ENCODE measurements at places on chromosomes 1 and 21.

DNA sequence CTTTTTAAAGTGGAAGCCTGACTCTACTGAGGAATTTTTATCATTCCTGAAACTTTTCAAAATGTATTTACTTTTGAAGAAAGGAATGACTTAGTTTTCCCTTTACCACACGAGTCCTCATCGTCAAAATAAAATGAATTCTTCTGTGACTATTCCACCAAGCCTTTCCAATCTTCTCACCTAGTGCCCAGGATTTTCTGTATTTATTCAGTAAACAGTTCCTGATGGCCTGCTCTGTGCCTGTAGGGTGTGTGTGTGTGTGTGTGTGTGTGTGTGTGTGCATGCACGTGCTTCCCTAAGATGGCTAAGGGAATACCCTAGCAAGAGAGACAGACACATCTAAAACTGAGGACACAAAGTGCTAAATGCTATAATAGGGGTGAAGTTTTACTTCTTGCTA, 395.0 kb upstream of the USP24 start:
- no peak for DNase-seq

- no peak for DNase-seq
These were observed 6.6 kb upstream of the MED18 start for GRCh38 chr1:28322194-28322593.

- no peak for DNase-seq
These were observed 27.2 kb upstream of the TSPEAR start for GRCh38 chr21:44738621-44739020.

DNA sequence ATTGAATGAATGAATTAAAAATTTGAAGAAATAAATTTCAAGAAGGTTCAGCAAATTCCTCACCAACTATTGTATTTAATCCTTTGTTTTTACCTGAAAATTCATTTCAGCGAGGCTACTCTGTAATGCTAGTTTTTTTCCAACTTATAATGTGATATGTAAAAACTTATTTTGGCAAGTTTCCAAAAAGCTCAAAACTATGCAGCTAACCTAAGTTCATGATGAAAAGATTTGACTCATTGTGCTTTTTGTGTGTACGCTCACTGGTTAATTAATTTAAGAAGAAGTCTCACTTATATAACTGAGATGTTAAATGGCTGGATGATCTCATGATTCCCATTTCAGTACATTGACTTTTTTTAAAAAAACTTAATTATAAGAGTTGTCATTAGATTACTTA, 196.0 kb upstream of the SAMSN1 start:
- DNase-seq = no peak

- DNase-seq = no peak
These were observed 70.7 kb downstream of the HUNK start for GRCh38 chr21:31943561-31943960.

- no peak for DNase-seq
These were observed 22.0 kb upstream of the DISP3 start for GRCh38 chr1:11456965-11457364.

DNA sequence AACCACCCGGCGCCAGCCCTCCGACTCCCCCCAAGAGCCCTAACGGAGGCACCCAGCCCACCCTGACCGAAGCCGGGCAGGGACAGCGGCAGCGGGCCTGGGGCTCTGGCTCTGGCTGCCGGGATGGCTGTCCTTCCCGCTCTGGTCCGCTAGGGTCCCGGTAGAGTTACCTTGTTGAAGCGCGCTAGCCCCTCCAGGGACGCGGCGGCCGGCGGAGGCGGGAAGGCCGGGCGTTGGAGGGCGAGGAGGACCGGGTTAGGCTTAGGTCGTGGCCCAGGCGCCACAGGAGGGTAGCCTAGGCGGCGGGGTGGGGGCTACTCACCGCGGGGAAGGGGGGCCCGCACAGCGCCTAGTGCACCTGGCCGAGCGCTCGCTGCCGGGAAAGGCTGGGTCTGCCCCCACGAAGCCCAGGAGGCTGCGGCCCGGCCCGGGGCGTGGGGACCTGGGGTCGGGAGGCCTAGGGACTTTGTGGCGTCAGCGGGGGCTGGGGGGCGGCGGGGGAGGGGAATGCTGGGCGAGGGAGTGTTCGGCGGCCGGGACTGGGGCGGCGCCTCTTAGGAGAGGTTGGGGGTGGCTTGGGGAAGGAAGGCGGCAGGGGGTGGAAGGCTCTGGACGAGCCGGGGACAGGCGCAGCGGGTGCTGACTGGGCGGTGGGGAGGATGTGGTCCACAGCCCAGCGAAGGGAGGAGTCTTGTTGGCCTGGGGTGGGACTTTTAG, at the start of gene TRIM17:
Gene TRIM17, minus strand, starts transcription at position 645 of the 717 bp plus-strand sequence. CDS start 1,789 bp downstream, outside the sequence.
- DNase-seq = peak; percentile 90

GRCh38 chr1:47814612-47815395, 182.4 kb downstream of the TRABD2B start:
- DNase-seq = no peak

DNA sequence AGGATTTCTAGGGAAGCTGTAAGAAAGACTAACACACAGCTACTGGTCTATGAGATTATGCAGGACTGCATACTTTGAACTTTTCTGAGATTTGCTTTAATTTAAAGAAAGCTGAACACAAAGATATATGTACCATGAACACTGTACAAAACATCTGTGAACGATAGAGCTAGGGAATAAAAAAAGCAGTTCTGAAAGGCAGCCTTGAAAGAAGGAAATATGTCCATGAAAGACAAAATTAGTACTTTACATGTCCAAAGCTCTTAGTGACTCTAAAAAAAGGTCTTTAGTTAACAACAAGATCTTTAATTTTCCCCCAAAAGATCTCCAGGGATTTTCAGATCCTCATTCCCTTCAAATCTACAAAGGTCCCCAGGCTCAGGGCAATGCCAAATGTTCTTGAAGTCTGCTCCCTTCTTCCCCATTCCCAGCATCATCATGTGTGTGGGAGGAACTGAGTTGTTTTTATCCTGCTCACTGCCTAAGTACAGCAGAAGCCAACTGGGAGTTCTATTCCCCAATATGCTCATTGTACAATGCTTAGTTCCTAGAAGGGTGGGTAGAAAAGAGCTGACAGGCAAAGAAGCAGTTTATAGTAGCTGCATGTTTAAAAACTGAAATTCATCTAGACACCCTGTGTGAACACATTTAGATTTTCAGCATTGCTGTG, 60.1 kb upstream of the PTCH2 start:
- no peak for DNase-seq

- no peak for DNase-seq
These were observed 146.6 kb upstream of the KRTAP19-8 start for GRCh38 chr21:31184876-31185275.

- no peak for DNase-seq
These were observed 79.0 kb downstream of the PTPN14 start for GRCh38 chr1:214472364-214472763.

GRCh38 chr1:17563494-17564281, 24.2 kb downstream of the ARHGEF10L start:
- no peak for DNase-seq

DNA sequence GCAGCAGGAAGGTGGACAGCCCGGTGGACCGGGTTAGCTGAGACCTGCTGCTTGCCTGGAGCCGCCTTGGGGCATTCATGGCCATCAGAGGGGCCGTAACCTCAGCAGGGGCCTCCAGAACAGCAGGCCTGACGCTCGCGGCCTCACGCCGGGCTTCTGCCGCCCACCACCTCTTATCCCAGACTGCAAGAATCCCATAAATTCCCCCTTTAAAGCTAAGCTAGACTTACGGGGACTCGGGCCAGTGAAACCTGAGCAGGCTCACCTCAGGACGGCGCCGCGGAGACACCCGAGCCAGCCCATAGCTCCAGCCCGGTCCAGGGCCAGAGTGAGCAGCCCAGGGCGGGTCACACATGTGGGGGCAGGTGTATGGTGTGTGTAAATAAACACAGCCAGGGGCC, 132.3 kb downstream of the GLIS1 start:
- DNase-seq = peak; percentile 61

DNA sequence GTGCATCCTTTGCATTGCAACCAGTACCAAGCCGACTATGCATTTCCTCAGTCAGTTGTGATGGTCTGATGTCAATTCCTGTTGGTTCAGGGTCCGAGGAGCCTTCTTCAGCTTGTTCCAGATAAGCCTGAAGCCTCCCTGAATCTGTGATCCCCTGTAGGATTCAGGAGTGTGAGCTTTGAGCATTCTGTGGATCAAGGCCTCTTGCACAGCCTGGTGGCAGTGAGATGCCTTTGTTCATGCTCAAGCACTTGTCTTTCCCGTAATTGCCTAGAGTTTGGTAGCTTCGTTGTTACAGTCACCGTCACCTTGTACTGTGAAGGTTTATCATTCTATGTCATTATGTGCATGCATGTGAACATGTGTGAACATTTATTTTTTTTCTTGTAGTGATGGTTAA, 103.5 kb downstream of the PBX1 start:
- DNase-seq = no peak

- DNase-seq = no peak
These were observed 144.8 kb downstream of the USP25 start for GRCh38 chr21:15874615-15875014.

DNA sequence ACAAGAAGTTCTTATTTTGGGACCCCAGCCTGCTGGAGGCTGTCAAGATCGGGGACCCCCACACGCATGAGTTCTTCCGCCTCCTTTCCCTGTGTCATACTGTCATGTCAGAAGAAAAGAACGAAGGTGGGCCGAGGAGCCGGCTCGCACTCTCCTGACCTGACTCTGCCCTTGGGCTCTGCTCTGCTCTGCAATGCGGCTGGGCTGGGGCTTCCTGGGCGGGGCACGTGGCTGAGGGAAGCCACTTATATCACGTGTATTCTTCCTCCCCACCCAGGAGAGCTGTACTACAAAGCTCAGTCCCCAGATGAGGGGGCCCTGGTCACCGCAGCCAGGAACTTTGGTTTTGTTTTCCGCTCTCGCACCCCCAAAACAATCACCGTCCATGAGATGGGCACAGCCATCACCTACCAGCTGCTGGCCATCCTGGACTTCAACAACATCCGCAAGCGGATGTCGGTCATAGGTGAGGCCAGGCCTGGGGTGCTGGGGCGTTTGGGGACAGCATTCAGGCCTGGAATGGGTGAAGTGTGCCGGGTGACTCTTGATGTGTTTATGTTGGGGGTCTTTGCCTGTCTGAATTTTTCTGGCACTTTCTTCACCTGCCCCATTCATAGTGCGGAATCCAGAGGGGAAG, 17.6 kb downstream of the ATP8B2 start:
- DNase-seq = no peak

DNA sequence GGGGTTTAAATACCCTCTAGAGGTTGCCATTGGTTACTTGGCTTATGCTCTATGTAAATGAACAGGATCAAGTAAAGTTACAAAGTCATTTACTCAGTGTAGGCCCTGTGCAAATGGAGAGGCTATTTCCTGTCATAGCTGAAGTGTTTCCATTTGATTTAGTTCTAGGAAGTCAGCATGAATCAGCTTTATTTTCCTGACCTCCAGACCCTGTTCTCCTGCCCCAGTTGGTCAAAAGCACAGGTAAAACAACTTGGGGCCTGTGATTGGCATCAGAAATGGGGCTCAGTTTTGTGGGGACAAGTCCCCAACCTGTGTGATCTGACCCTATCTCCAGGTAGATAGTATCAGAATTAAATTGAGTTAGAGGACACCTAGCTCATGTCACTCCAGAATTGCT, 239.9 kb downstream of the HHAT start:
- DNase-seq = no peak

DNA sequence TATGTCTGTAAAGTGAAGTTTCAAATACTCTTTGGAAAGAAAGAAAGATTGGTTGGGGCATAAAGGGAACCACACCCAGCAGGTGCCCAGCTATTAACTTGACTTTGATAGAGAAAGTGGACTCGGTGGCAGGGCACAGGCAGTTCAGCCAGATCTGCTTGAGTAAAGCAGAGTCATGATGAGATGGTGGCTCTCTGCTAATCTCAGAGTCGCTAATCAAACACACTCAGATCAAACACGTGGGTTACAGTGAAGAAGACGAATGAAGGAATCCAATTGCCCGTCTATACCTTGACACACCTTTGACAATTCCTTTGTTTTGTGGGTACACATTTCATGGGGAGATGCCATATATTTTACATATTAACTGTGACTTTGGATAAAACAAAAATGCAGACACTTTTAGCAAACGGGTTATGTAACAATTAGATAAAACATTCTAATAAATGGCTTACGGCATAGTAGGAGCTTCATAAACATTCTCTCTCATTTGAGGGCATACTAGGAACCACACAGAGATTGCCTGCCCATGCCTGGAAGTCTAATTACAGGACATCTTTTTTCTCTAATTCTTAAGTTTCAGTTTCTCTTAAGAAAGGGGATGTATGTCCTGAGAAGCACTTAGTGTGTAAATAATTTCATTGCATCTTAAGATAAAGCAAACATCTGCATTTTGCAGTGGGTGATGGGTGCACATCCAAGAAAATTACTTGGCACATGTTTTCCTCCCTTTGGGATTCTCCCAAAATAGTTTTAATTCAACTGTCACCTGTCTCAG, 7.2 kb downstream of the CBR1 start:
- no peak for DNase-seq

GRCh38 chr21:35039595-35040289, 9.4 kb downstream of the RUNX1 start:
- DNase-seq = no peak

DNA sequence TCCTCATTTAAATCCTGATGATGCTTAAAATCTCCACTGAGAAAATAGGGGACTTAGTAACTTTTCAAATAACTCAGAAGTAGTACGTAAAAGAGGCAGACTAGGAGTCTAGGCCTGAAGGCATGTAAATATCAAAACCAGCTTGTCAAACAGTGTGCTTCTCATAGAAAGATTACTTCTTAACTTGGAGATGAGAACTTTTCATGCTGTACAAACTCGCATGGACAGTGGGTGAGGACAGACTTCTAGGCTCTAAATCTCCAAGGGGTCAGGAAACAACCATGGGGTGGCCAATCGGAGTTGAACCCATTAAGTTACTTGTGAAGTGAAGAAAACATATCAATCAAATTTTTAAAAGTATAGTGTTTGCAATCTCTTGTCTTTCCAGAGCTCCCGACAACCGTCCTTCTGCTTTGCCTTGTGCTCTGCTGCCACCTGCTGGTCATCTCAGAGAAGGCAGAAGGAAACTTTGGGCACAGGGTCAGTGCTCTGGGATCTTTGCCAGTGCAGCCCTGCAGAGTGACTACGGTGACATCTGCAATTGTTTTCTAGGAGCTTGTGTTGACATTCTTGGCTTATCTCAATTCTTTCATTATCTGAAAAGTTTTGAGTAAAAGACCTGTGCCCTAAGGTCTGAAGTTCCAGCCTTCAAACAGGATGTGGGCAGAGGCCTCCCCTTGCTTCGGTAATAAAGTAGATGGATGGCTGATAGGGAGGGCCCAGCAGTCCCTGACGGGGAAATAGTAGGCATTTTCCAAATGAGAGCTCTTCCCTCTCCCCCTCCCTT, 105.1 kb upstream of the PDE4B start:
- DNase-seq = peak; percentile 81

- DNase-seq = no peak
These were observed 56.2 kb downstream of the DISC1 start for GRCh38 chr1:231682779-231683178.

- DNase-seq = no peak
These were observed 200.0 kb downstream of the SLC45A1 start for GRCh38 chr1:8517661-8518489.

GRCh38 chr1:207985996-207986395, 75.1 kb upstream of the CD34 start:
- DNase-seq = no peak

- no peak for DNase-seq
These were observed 229.3 kb downstream of the USH2A start for GRCh38 chr1:216193839-216194443.

All from iPS-NIHi11 (cell line).